ENCODE measurements at places on chromosomes 3 and 15.

- no peak for DNase-seq
Measured at GRCh38 chr3:167998253-167998652, 97.5 kb downstream of the GOLIM4 start.

DNA sequence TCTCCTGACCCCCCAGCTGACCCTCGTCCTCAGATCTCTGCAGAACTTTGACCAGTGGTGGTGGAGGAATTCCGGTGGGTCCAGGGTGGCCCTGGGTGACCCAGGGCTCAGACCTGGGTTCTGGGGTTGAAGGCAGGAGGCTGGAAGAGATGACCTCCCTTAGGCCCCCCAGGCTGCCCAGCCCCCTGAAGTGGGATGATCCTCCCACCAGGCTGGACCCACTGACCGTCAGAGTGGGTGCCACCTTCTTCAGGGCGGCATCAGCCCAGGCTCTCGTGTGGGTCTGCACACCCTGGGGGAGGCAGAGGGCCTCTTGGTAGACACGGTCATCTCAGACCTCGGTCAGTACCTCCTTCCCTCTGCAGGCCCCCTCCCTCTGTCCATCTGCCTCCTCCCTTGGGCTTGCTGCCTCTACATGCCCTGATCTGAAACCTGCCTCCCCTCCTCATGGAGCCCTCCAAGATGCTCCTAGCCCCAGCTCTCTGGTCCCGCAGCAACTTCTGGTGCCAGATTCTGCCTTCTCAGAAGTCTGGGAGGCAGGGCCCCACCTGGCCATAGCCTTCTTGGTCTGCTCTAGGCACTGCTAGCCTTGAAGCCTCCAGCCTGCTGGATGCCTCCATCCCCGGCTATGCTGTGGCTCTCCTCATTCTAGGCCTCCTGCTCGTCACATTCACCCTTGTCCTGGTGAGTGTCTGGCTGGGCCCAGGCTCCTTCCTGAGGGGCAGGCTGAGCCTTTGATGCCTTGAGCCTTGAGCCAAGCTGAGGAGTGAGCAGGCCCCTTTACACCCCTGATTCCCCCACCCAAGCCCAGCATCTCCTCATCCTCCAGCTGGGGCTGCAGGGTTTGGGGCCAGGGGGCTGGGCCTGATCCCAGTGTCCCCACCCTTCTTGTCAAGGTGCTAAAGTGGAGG lies 49.1 kb upstream of the CSPG4 start:
- no peak for DNase-seq

GRCh38 chr3:126340943-126341754 lies 16.1 kb downstream of the KLF15 start:
- DNase-seq: no peak

DNA sequence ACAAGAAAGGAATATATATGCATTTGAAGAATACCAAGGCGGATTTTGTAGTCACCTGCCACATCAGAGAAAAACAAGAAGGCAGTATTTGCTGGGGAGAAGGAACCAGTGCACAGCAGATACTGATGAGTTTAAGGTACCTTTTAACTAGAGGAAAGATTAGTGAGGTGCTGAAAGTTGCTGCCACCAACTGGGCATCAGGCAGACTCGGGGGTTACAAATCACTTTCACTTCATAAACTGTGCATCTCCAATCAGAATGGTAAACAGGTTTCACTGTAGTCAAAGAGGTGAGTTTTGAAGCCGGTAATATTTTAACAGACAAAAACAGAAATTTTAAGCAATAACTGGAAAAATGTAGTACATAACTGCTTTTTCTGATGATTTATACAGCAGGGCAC lies 4.1 kb downstream of the FBN1 start:
- DNase-seq: no peak

DNA sequence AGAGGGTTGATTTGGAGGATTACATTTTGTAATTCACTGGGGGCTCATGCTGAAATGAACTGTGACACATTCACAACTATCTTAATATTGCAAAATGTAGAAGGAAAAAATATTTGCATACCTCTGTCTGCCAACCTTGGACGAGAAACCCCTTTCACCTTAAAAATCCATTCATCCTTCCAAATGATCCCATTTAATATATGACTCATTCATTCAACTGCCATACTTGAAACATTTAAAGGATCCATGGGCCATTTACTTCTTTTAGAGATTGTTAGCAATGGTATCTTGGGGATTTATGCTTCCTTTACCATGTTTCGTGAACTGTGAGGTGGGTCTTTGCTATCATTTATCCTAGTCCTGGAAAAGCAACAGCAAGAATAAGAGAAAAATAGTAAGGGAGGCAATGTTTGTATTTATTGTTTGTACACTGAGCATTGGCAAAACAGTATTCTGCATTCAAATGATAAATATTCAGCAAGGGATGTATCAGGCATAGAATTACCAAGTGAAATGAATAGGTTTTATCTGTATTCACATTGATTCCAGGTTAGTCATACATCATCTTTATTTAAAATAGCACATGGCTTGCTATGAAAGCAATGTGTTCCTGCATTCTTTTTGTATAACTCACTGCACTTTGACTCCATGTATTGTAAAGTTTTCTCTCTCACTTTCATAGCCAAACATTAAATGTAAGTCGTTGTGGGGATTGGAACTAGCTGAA lies 378.1 kb downstream of the NSUN3 start:
- no peak for DNase-seq

DNA sequence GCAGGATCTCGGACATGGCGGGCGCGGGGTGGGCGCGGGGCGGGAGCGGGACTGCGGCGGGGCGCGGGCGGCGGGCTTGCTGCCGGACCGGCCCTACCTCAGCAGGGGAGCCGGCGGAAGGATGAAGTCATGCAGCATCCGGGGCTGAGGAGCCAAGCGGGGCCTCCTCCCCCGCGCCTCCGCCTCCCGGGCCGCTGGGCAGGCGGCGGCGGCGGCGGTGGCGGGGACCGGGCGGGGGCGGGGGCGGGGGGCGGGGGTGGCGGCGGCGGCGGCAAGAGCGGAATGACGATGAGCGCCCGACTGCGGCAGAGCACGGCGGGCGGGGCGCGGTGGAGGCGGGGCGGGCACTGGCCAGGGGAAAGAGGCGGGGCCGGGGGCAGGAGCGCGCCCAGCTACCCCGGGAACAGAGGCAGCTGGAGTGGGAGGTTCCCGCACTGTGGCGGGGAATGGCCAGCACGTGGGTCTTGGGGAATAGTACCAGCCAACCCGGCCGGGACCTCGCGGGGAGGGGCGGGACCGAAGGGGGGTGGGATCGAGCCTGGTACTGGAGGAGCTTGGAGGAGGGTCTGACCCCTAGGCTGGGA lies at the start of gene CAMK2N2:
Gene CAMK2N2, minus strand, starts transcription at position 284 of the 584 bp plus-strand sequence. Its CDS starts 268 bp downstream, at position 16.
- peak; percentile 92 for DNase-seq

DNA sequence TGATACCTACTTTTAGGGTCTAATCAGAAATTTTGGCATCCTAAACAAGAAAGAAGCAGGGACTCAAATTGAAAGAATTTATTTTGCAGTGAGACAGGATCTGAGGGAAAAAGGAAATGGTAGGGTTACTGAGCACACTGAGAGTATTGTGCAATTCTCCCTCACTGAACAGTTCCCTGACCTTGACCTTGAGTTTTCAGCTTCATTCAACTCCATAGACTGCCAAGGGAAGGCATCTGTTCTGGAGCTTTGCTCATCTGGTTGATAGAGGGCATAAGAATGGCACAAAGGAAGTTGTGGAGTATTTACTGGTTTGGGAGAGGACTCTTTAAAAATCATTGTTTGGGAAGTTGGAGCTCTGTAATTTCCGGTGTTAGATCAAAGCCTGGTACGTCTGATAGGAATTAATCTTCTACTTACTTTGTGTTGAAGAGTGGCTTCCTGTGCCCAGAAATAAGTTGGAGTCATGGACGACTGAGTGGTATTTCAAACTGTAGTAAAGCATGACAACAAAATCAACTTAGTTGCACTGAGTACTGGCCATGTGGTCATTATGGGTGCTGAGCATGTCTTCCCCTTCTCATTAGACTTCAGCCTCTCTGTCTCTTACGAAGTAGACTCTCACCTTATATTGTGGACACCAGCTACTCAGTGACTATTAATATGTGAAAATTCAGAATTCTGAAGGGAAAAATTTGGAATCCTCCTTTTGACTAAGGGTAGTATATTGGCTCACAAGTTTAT lies 40.8 kb downstream of the CLDN1 start:
- no peak for DNase-seq

DNA sequence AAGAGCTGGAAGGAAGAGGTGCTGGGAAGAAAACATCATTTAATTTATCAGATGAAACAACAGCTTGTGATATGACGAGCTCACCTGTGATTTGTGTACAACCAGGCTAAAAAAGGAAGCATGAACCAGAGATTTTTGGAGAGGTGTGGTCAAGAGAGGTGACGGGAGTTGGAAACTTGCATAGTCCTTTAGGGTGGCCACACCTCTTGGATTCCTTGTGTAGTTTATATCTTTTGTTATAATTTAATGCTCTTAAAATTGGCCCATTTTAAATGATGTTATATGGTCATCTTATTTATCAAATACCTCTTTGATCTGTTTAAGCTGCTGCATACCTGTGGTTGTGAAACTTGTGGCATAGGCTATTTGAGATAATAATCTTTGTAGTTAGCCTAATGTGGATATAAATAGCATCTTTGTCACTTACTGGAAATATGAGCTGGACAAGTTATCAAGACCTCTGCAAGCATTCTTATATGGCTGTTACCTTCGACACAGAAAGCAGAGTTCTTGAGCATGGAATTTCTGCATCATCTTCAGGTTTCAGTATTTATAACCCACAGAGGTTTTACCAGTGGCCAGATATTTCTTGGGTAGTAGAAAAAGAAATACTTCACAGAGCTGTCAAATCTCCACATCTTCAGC lies 49.1 kb downstream of the IL1RAP start:
- DNase-seq: no peak

DNA sequence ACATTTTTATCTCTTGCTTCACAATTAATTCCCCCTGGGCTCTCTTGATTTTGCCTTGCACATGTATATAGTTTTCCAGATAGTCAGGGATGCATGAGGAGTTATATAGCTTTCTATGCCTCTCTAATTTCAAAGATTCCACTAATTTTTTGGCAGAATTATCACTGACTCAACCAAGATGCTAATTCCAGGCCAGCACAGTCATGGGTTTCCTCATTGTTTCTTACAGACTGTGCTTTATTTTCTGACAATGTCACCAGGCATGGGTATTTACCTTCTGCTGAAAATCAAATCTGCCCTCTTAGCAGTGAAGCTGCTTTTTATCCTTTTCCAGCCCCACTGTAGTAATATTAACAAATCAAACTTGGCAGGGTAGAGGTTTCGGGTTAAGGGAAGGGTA lies 1520.6 kb upstream of the CADM2 start:
- no peak for DNase-seq

DNA sequence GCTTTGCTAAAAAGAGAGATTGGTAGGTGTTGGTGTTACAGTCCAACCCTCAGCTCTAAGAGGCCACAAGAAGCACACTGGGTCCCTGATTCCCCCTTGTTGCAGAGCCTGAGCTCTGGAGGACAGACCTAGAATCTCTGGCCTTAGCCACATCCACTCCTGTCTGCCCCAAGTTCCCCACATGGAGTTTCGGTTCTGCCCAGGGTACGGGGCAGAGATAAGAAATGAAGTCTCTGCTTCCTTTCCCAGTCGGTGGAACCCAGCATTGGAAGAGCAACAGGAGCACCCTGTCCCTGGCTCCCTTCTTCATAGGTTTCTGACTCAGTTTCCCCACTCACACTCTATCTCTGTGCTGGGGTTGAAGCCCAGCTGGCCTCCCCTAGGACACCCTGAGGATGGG lies 13.2 kb downstream of the PRR23E start:
- DNase-seq: no peak

- no peak for DNase-seq
Measured at GRCh38 chr3:37256447-37256846, 82.1 kb upstream of the LRRFIP2 start.

GRCh38 chr3:165852191-165852590 lies 15.0 kb upstream of the BCHE start:
- no peak for DNase-seq

DNA sequence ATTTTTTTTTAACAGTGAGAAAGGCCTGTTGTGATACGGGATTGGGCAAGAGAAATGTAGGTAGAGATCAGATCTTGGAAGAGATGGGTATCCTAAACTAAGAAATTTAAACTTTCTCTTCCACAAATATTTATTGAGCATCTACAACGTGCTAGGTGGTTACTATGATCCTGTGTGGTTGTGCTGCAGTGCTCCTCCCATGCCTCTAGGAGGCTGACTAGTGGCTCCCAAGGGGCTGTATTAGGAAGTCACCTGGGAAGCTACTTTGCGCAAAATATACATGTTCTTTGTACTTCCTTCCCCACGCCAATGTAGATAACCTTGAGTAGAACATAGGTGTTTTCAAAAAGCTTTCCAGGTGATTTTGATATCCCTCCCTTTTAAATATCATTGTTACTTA lies 27.2 kb downstream of the USP3 start:
- no peak for DNase-seq

DNA sequence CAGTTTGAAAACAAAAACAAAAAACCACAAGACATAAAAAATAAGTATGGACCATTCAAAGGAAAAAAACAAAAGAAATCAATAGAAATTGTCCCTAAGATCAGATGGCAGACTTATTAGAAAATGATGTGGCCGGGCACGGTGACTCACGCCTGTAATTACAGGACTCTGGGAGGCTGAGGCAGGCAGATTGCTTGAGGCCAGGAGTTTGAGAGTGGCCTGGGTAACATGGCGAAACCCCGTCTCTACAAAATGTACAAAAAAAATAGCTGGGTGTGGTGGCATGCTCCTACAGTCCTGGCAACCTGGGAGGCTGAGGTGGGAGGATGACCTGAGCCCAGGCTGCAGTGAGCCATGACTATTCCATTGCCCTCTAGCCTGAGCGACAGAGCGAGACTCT lies 16.6 kb downstream of the SPCS1 start:
- no peak for DNase-seq

DNA sequence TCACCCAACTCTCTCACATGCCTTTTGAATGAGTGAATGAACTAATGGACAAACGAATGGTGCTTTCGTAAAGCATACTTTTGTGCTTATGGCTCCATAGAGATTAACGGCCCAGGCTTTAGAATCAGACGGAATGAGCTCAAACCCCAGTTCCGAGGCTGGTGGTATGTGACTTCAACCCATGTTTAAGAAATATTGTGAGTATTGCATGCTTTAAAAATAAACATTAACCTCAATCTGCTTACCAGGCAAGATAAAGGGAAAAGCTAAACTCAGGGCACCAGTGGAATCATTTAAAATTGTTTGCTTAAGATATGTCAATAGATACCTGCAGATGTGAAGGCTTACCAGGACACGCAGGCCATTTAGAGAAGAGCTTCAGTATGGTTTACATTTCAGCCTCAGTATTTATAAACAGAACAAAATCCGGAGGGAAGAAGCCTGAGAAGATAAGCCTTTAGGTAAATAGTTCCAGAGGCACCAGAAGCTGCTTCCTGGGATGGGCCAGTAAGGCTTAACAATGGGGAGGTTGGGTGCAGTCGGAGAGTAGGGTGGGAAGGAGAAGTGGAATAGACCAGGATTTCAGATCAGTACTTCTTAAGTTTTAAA lies 186.4 kb downstream of the ADAMTS9 start:
- no peak for DNase-seq

- no peak for DNase-seq
Measured at GRCh38 chr3:193768070-193768394, 175.0 kb downstream of the OPA1 start.

- no peak for DNase-seq
Measured at GRCh38 chr15:73956743-73957135, 30.5 kb downstream of the LOXL1 start.

- DNase-seq: no peak
Measured at GRCh38 chr15:39230205-39230907, 350.5 kb upstream of the THBS1 start.

GRCh38 chr3:47455806-47456452 lies 19.8 kb downstream of the SCAP start:
- DNase-seq: no peak

All from NCI-H187 (cell line).